ENCODE measurements at places on chromosomes 4 and X.

DNA sequence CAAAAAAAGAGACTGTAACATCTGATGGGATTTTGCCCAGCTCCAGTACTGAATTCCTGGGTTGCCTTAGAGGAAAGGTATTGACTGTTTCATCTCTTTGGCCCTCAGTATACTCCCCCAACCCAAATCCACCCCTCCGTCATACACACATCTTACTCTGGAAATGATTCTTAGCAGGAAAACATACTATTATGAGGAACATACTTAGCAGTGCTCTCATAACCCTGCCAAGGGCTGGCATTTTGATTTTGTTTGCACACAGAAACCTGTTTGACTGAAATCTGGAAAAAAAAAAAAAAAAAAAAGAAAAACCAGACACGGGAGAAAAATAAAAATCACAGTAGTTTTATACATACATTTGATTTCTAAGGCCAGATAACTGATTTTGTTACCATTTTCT, 19.4 kb upstream of the AR start:
- DNase-seq, result no peak

- DNase-seq, result no peak
These were observed 176.2 kb upstream of the CXorf66 start for GRCh38 chrX:140141444-140142029.

DNA sequence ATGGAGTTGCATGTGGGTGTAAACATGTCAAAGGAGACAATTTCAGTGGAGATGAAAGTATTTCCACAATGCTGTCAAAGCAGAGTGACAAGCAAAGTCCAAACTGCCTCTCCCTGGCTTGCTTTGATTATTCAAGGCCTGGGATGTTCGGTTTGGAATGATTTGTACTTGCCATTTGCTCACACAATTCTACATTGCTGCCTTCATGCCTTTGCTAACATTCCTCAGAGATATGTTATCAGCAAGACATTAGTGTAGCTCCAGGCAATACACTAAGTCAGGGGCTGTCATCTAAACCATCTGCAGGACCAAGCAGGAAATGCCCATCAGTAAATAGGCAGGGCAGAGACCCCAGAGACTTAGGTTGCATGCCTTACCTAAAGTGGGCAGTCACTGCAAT, 79.6 kb upstream of the C1QTNF7 start:
- DNase-seq, result no peak

- no peak for DNase-seq
These were observed 57.0 kb upstream of the RAP1GDS1 start for GRCh38 chr4:98204236-98204553.

- no peak for DNase-seq
These were observed 1336.5 kb downstream of the PCDH19 start for GRCh38 chrX:99073551-99073950.

DNA sequence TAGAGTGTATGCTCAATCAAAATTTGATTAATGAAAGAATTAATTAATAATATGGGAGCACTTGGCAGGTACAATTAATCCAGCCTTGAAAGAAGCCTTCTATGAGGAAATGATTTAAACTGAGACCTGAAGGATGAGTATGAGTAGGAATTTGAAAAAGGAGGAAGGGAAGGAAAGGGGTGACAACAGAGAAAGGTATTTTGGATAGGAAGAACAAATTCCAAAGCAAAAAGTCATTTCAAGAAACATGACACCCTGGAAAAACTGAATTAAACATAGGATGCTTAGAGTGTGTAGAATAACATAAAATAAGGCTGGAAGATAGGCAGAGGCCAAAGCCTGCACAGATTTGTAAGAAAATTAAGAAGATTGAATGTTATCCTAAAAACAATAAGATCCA, 29.6 kb downstream of the PHOX2B start:
- no peak for DNase-seq

DNA sequence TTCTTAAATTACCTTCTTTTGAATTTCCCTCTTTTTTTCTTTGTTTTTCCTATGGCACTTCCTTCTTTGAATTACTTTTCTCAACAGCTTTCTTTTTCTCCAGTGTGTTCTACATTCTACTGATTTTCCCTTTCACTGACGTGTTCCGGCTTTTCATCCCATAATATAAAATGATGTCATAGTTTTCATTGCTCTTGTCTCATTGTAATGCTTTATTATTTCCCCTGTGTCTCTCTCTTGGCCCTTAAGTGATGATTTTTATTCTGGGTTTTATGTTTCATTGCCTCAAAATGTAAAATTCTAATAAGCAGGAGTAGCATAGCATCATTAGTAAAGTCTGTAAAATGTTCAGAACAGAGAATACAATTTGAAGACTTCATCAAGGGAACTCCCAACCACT, 299.3 kb downstream of the KCTD8 start:
- no peak for DNase-seq

DNA sequence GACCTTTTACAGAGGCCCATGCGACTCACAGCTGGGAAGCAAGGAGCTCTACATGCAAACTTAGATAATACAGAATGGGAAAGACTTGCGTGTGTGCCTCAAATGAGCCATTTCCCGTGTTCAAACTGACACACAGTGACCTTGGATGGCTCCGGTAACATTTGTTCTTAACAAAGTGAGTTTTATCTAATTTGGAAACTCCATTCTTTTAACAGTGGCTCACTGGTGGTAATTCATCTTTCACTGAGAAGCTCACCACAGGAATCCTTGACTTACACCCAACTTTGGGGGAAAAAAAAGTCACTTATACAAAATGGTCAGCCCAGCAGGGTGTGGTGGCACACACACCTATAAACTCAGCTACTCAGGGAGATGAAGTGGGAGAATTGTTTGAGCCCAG, 190.6 kb downstream of the LDB2 start:
- no peak for DNase-seq

DNA sequence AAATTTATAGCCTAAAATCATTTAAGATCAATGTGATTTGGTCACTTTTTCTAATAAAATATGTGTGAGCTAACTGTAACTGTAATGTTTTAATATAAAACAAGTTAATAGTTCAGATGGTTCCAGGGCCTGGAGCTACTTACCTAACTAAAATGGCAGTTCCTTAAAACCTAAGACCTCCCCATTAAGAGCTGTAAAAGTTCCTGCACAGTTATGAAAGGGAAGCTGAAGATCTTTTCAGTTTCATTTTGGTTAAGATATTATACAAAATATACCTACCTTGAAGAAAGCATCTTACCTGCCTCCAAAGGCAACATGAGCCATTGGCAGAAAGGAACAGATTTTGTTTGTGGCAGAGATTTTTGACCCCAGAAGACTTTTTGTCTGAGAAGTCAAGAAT, 30.1 kb downstream of the HPF1 start:
- no peak for DNase-seq

DNA sequence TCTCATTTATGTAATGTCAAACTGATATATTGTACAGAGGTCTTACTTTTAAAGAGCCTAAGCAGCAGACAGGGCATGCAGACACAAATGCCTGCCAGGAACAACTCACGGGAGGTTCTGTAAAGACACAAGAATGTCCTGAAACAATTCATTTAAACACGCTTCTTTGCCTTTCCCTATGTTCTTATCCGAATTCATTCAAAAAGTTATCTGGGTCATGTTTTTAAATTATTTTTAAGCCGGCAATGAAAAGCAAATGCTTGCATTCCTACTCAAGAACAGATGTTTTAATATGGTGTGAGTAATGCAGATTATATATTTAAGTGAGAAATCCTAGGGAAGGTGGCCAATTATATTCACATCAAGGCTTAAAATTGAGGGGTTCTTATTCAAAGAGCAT, 192.6 kb downstream of the PDGFC start:
- DNase-seq, result no peak

DNA sequence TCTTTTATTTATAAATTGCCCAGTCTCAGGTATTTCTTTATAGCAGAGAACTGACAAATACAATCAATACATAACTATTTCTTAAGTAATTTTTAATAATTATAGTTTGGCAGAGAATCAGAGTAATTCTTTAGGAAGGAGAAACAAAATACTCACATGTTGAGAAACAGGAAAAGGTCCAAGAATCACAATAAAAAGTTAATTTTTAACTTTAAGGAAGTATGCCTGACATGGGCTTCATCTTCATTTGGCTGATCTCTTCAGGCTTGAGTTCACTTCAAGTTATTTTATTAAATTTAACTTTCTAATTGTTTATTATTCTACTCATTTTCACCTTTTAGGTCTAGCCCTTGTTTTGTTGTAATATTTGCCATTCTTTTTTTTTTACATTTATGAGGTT, 36.1 kb upstream of the RNF150 start:
- DNase-seq, result no peak

DNA sequence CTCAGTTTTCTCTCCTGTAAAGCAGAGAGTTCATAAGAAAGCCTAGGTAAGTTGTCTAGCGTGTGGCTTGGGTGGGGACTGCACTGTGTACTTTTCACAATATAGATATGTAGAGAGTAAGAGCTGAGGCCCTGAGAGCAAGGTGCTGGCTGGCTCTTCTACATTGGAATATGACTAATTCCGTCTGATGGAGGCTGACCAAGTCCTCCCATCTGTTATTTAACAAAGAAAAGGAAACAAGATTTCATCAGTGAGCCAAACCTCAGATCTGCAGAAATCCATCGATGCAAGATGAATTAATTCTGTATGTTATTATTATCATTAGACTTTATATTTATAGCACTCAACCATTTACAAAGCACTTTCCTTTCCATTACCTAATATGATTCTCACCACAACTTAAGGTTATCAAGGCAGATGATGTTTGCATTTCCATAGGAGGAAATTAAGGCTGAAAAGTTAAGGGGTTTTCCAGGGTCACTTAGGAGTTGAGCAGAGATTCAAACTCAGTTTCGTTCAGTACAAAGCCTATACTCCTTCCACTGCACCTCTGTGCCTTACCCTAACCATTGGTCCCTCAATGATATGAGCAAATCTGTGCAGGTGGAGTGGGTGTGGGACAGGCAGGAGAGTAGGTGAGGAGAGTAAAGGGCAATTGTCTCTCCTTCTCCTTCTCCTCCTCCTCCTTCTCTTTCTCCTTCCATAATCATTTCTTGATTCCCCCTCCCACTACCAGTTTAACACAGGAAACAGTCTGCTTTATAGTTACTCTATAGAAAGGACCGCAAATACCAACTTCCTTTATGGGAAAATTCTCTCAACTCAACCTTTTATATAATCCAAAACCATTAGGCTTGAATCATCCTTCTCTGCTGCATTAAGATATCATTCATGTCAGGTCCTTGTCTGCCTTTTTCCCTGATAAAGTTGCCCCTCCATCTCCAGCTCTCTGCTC, 27.6 kb upstream of the SRD5A3 start:
- DNase-seq, result no peak

GRCh38 chr4:15833801-15834200, 55.7 kb downstream of the CD38 start:
- no peak for DNase-seq

GRCh38 chr4:77332696-77333270, 175.8 kb downstream of the CCNG2 start:
- DNase-seq, result no peak

DNA sequence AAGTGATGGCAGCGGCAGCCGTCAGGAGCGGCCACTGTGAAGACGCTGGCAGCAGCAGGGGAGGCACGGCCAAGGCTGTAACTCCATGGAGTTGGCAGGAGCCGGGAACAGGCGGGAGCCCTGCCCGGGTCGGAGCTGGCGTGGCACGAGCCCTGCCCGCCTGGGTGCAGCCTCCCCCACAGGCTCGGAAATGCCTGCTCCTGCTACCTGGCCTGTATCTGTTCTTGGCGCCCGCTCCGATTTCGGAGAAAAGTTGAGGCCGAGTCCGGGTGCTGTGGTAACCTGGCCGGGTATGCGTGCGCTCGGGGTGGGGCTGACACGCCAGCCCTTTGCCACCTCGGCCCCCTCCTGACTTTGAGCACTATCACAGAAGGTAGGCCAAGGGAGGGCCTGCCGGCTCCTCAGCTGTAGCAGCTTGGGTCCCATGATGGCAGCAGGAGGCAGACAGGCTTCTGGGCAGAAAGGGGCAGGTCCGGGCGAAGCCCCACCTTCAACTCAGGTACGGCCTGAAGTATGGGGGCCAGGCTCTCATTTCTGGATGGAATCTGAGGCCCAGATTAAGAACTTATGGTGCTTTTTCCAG, 51.2 kb upstream of the SHISA3 start:
- DNase-seq, result no peak

GRCh38 chr4:26071688-26072087, 157.7 kb downstream of the SMIM20 start:
- no peak for DNase-seq

DNA sequence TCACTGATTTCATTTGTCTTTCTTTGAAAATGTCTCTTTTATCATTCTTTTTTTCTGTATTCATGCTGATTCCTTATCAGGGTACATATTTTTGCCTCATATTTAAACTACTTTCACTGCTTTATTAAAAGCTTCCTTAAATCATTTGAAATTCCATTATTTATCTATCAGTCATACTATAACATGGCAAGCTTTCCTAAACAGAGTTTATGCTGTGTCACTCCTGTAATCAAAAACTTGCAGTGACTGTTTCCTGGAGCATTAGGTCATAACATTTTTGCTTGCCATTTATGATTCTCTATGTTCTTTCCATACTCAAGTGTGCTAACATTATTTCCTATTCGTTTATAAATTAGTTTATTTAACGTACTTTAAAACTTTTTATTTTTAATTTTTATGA, 203.7 kb downstream of the BMPR1B start:
- DNase-seq, result no peak

DNA sequence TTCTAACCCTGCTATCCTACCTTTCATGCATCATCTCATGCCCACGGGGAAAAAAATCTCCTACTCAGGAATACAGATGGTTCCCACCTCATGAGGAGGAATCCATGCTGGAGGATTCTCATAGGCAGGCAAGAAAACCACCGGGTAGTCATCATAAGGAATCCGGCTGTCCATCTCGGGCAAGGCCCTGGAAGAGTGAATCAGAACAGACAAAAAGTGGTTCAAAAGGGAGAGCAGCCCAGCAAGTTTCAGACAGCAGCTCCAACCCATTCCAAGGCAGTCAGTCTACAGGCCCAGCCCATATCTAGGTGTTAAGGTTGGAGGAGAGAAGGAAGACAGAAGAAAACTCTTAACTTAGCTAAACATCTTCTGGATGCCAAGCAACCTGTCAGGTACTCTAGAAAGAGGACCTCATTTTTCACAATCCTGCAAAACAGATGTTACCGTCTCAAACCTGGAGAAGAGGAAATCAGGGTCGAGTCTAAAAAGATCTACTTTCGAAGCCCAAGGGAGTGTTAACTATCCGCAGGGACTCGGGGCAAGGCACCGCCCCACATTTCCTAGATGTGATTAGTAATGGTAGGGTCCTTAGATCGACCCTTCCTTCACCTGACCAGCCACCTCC, 447 bp downstream of the PDZD11 start:
- no peak for DNase-seq

DNA sequence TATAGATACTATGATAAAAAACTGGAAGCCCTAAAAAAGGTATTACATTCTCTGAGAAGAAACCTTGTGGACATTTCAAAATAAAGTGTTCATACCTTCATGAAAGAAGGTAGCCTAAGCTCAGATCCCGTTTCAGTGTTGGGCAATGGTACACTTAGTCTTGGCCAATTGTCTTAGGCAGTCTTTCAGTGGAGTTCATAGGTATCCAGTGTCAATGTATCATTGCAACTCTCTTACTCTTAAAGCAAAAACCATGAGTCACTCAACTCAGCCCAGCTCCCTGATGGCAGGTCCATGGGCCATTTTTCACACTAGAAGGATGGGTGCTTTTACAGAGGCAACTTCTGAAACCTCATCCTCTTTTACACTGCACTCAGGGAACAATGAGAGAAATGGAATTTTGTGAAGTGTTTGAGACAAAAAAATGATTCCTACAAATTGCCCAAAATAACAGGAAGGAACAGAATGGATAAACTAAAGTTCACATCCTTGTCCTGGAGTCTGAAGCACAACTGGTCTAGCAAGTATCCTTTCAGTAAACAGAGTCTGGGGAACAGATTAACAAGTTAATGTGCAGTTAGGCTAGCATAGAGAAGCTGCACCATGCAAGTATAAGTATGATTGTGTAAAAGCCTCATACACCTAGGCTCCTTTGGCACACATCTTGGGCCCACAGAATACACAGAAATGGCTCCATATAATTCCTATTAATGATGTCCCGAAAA, 7.0 kb upstream of the ZNF827 start:
- no peak for DNase-seq
